ENCODE measurements at places on chromosomes 2 and 18.

DNA sequence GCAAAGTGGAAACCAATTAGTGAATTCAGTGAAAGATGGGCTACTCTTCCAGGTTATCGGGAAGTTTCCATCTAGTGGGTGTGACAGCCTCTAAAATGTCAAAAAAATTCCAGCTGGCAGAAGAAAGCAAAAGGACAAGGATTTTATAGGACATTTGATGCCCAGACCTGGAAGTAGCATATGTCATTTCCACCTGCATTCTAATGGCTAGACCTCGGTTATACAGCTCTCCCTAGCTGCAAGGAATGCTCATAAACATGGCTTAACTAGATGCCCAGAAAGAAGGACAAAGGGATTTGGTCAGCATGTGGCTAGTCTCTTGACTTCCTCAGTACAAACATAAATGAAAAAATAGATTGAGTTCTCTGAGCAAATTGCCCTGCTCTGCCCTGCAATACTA, 215.4 kb downstream of the NYAP2 start:
- DNase-seq, result no peak

DNA sequence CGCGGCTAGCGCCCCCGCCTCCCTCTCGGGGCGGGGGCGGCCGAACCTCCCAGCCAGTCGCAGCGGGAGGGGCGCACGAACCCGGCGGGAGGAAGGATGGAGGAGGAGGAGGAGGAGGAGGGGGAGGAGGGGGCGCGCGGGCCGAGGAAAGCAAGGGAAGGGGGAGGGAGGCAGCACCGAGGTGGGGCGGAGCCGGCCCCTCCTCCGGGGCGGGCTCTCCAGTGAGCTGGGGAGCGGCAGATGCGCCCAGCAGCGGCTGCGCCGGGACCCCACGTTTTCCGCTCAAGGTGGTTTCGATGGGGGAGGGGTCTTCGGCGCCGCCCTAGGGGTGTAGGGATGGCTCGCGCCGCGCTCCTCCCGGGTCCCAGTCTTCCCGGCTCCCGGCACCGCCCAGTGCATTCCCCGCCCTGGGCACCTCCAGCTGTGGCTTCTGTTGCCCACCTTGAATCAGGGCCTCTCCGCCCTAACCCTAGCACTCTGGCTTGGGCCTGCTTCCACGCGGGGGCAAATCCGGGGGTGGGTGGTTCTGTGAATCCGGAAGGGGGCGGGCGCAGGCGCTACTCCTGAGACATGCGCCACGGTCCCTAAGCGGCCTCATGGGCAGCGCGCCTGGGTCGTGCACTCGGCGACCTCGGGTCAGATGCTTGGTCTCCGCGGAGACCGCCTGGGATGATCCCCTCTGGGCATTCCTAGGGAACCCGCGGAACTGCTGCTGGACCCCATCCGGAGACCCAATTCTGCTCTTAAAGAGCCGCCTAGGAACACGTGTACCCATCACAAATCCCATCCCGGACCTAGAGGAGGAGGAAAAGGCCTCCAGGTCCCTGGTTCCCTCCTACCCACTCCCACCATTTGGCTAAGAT, at the start of gene FBXO41:
TSS of gene FBXO41 (minus strand) at position 183 of the 863 bp plus-strand sequence. CDS start 14,848 bp downstream, outside the sequence.
- peak; percentile 72 for DNase-seq

DNA sequence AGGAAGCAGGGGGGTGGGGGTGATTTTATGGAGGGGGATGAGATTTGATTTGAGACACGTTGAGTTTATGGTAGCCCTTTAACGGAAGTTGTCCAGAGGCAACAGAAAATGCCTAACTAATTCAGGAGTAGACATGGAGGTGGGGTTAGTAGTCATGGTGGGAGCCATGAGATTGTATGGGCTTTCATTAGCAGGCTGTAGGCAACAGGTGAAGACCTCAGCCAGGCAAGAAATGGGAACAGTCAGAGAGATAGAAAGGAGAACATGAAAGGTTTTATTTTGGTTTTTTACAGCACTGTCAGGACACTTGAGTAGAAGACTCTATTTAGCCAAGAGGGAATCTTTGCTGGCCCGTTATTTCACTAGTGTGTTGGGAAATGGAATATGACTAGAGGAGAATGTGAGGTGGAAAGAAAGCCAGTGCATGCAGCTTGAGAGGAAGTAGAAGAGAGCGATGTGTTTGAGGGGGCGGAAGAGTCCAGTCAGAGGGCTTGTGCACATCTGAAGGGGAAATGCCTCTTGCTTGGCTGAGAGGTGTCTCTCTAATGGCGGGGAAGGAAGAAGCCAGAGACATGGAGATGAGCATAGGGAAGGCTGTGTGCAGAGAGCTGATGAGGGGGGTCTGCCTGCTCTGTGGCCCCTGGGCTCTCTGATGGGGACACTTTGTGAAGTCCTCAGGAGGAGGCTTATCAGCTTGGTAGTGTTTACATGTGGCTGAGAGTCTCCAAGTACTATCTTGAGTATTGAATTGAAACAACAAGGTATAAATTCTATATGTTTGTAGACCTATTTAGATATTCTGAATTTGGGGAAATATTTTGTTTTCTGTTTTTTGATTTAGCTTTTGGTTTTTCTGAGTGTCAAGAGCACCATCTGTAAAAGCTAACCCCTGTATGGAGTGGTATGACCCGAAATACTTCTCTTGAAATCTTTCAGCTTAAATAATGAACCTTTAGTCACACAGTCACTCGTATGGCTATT, 66.9 kb upstream of the ITM2C start:
- no peak for DNase-seq

DNA sequence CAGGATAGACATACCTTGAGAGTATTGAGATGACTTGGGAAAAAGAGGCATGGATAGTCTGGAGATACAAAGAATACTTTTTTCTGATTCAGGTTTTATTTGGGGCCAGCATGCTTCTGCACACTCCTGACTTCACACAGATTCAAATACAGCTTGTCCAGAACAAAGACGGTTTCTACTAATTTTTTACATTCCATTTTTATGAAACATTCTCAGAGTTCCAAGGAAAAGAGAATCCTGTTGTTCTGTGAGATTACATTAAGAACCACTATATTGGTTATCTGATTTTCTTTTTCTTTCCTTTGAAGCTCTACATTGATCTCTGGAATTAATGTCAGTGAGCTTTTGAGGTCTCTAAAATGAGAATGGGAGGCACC, 41.0 kb downstream of the PTPRM start:
- DNase-seq, result no peak

DNA sequence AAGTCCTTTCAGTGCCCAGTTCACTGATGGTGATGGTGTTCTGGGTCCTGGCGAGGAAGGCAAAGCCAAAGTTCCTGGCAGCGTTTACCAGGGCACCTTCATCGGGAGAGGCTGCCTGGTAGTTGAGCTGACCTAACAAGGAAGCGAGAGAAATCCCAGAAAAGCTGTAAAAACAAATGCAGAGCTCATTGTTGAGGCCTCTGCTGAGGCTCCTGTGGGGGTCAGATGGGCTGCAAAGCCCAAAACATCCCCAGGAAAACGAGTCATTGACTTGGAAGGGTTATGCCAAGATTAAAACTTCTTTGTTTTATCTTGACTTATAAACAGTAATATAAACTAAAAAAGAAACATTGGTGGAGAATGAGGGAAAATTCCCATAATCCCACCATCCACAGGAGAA, 53.3 kb upstream of the NARS1 start:
- no peak for DNase-seq

GRCh38 chr18:25927830-25928229, 162.6 kb downstream of the SS18 start:
- DNase-seq, result no peak

DNA sequence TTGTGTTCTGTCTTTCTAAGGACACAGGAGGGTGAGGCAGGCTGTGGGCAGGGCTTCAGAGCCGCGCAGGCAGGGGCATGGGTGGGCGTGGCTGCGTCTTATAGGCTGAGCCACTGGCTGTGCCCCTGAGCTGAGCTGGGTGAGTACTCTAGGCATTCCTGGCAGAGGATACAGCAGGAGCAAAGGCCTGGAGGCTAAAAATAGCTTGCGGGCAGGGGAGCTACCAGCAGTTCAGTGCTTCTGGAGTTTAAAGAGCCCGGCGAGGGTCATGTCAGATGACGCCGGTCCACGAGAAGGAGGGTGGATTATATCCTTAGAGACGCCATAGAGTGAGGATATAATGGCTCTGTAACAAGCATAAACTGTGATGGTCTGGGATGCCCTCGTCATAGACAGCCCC, 31.5 kb upstream of the PDIA6 start:
- peak; percentile 81 for DNase-seq

DNA sequence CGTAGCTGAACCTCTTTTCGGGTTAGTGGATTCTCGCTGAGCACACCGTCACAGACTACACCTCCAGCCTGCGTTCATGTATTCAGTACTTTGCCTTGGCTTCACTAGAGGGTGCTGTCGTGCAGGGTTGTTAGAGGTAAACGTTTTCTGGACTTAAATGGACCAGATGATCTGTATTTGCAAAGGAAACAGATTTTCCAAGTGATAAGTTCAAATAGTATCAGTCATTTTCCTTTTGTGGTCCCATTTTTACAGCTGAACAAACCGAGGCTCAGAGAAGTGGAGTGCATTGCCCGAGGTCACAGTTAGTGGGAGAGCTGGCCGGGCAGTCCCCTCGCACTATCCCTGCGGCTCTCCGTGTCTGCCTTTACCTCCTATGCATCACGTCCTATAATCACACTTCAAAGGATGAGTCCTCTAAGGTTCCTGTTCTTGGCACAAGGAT, 125.9 kb downstream of the MAP4K4 start:
- DNase-seq, result no peak

- no peak for DNase-seq
Observed at GRCh38 chr2:143015656-143016055, 113.6 kb upstream of the ARHGAP15 start.

GRCh38 chr2:168539945-168540344, 83.9 kb downstream of the CERS6 start:
- no peak for DNase-seq

DNA sequence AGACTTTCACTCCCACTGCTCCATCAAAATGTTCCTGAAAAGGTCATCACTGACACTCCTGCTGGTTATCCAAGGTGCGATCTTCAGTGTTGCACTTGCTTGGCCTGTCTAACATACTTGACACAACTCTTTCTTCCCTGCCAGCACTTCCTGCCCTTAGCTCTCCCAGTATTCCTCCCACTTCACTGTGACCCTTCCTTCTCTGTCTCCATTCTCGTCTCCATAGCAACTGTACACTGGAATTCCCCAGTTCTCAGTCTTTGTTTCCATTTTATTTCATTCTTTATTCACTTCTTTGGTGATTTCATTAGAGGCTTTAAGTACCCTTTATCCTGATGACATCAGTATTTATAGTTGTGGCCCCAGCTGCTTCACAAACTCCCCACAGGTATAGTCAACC, 333.0 kb downstream of the IRS1 start:
- no peak for DNase-seq

DNA sequence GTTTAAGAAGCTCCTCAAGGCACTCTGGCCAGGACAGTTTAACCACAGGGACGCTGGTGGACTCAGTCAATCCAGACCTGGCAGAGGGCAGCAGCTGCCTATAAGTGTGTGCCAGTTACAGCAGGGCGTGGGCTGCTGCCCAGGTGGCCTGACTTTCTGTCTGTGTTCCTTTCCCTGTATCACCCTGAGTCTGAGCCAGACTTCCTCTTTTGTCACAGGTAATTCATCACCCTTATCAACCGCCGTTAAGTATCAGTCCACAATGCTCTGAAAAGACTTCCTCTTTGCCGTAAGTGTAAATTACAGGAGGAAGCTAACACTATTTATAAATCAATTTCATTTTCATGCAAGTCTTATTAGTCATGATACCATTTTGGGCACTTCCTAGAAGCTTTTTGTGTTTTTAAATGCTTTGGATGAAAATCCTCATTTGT, 7.0 kb downstream of the LPIN1 start:
- DNase-seq, result no peak

DNA sequence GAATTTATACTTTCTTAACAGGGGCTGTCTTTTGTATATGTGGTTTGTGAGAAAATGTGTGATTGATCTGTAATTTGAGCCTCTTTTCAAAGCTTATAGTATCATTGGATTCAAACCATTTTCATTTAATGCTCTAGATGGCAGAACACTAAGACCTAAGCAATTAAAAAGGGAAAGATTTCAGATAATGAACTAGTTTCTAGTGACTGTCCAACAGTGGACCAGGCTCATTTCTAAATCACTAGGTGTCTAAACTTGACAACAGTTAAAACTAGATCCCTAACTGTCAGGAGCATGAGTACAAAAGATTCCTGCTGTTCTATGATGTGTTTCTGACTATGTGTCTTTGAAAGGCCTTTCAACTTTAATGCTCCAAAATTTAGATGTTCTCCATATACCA, 54.6 kb downstream of the ANKRD44 start:
- no peak for DNase-seq

DNA sequence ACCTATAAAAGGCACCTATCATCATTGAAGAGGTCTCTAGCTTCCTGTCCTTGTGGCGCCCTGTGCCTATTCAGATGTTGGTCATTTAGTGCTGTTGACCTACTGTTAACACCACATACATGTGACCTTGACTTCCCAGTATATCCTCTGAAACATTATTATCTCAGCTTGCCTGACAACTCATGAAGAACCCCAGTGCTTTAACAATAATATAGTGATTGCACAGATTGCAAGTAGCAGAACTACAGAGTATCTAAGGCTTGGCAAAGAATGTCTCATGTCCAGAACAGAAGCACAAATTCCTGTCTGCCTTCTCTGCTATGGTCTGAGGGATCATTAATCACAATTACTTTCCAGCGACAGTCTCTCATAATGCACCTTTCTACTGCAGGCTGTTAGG, 165.3 kb downstream of the LCLAT1 start:
- DNase-seq, result no peak

GRCh38 chr18:9617006-9617542, 2.7 kb upstream of the PPP4R1 start:
- DNase-seq, result no peak

DNA sequence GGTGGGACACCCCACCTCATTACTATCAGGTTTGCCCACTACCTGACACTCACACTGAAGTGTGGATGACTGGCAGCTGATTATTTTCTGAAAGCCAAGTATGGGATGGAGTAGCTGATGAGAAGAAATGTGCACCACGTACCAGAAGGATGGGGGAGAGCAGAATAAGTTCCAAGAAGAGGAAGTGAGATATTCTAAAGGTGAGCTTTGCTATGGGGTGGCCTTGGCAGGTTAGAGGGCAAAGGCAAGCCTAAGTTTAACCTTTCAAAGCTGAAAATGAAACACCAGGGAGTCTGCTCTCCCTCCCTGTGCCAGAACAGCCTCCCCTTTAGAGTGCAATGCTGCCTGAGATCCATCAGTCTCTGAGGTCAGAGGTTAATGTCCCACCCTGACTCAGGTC, 196.1 kb upstream of the OSR1 start:
- no peak for DNase-seq

DNA sequence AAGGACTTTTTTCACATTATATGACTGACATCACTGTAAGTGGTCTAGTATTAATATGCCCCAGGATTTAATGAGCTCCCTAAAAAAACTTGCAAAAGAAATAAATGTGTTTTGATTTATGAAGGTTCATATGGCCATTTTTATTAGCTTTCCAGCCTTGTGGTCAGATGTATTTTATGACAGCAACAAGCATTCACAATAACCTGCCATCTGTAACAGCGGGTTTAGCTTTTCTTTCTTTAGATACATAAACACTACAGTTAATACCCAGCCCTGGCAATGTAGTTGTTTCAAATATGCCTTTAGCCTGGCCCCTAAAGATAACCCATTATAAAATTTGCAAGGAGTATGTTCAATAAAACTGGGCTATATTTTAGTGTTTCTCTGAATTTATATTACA, 1063.8 kb downstream of the SOCS6 start:
- DNase-seq, result no peak

All from AG08396 (cell line).